ENCODE measurements at places on chromosomes 6 and 20.
A peak's percentile ranks its signal among the peaks of the same experiment; 100 is the strongest.

GRCh38 chr6:41406728-41407489 is 71.5 kb downstream of the NCR2 start:
- H3K36me3 ChIP-seq, result no peaks in the 10 kb centered on the region
- DNase-seq, result no peak
- peaks cover 69% of the 10 kb centered on the region for H3K27me3 ChIP-seq
- no peak overlapping the region for H3K4me3 ChIP-seq

- H3K4me3 ChIP-seq, result no peak overlapping the region
- H3K4me1 ChIP-seq, result peaks cover 4% of the 10 kb centered on the region
- no peak for DNase-seq
- no peak overlapping the region for H3K27ac ChIP-seq
Observed at GRCh38 chr20:50338479-50339391, 148.1 kb downstream of the CEBPB start.

DNA sequence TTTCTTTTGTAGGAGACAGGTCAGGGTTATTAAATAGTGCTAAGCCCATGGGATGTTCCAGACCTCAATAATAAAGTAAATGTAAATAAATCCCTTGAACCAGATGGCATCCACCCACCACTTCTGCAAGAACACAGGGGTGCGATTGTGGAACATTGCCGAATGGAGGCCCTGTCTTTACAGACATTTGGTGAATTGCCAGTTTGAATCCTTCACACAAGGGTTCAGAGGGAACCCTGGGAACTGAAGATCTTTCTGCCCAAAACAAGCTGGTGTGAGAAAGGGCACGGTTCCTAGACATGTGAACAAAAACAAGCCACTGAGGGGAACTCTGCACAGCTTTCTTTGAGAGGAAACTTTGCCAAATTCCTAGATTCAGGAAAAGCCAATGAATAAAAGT is 30.2 kb upstream of the RNF8 start:
- no peaks in the 10 kb centered on the region for H3K27me3 ChIP-seq
- H3K4me1 ChIP-seq, result peaks cover 7% of the 10 kb centered on the region
- H3K4me3 ChIP-seq, result no peak overlapping the region
- DNase-seq, result no peak
- H3K27ac ChIP-seq, result no peak overlapping the region

DNA sequence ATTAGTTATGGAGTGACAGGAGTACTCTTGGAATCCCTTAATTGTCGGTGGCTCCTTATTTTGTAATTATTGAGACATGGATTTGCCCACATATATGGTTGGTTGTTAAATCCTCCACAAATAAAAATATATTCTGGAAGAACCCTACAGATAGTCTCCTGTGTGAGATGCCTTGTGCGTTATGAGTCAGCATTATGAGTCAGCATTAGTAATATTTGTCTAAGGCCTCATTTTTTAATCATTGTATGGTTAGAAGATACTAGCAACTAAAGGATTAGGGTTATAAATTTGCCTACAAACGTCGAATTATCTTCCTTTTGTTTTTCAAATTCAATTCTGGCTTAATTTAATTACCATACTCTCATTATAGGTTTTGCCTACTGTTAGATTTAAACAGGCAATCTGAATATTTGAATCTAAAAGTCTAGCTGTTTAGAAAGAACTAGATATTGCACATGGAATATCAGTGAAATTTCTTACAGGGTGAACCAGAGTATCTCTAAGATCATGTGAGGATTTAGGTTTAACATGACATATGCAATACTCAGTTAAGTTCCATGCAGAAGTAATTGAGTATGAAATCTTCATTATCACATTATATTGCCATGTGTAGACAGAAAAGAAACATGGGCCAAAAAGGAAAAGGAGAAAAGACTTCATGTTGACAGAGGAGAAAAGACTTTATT is 5.9 kb downstream of the C6orf58 start:
- no peaks in the 10 kb centered on the region for H3K36me3 ChIP-seq
- no peaks in the 10 kb centered on the region for H3K4me1 ChIP-seq
- no peak for DNase-seq
- no peak overlapping the region for H3K27ac ChIP-seq
- no peaks in the 10 kb centered on the region for H3K27me3 ChIP-seq
- H3K4me3 ChIP-seq, result no peak overlapping the region

GRCh38 chr6:19968201-19968600 is 131.0 kb downstream of the ID4 start:
- H3K4me3 ChIP-seq, result no peak overlapping the region
- H3K4me1 ChIP-seq, result no peaks in the 10 kb centered on the region
- H3K27me3 ChIP-seq, result no peaks in the 10 kb centered on the region
- no peaks in the 10 kb centered on the region for H3K36me3 ChIP-seq

DNA sequence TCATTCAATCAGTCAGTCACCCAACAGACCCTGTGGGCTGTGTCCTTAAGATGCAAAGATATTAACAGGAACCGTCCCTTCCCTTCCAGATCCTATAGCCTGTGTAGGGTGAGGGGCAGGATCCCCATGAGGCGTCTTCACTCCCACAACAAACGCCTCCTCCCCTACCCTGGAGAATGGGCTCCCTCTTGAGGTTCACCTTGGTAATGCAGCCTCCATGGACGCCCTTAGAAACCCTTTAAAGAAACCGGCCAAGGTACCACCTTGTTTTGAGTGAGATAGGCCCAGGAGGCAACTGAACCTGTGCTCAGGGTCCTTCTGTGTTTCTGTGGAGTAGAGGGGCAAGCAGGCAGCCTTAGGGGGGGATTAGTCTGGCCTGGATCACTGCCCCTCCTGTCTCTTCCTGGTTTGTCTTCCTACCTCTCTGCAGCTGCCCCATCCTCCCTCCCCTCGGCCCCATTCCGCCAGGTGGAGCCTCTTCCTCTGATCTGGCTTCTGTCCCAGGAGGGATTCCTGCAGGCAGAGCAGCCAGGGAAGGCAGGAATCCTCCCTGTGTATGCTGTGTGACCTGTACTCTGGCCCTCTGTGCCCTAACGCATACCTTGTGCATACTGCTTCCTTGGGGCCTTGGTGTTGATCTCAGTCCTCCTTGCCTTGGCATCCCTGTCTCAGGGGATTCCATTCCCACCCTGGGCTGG is 6.6 kb upstream of the GUCA1A start:
- H3K4me1 ChIP-seq, result no peaks in the 10 kb centered on the region
- no peak overlapping the region for H3K27ac ChIP-seq
- peak; percentile 90 for DNase-seq
- no peaks in the 10 kb centered on the region for H3K36me3 ChIP-seq

DNA sequence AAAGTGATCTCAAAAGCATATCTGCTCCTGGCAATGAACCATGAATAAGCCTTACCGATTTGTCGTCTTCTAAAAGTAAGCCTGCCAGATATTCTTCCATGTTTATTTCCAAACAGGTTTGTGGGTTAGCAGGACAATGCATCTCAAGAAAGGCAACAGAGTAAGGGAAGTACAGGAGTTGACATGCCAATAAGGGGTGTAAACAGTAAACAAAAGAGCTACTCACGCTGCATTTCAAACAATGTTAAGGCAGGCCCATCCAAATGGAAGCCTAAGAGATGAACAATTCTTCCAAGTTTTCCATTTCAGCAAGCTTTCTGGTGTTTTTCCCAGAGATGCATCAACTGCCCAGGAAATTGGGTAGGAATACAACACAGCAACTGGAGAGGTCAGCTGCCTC is 27.8 kb upstream of the CRIP3 start:
- H3K4me1 ChIP-seq, result peaks cover 2% of the 10 kb centered on the region
- no peak overlapping the region for H3K27ac ChIP-seq
- H3K4me3 ChIP-seq, result no peak overlapping the region
- DNase-seq, result no peak
- H3K27me3 ChIP-seq, result no peaks in the 10 kb centered on the region
- H3K36me3 ChIP-seq, result peaks cover 8% of the 10 kb centered on the region

- no peak overlapping the region for H3K4me3 ChIP-seq
- no peak overlapping the region for H3K27ac ChIP-seq
- no peak for DNase-seq
- no peaks in the 10 kb centered on the region for H3K27me3 ChIP-seq
Observed at GRCh38 chr6:155436981-155437749, 18.5 kb downstream of the NOX3 start.

DNA sequence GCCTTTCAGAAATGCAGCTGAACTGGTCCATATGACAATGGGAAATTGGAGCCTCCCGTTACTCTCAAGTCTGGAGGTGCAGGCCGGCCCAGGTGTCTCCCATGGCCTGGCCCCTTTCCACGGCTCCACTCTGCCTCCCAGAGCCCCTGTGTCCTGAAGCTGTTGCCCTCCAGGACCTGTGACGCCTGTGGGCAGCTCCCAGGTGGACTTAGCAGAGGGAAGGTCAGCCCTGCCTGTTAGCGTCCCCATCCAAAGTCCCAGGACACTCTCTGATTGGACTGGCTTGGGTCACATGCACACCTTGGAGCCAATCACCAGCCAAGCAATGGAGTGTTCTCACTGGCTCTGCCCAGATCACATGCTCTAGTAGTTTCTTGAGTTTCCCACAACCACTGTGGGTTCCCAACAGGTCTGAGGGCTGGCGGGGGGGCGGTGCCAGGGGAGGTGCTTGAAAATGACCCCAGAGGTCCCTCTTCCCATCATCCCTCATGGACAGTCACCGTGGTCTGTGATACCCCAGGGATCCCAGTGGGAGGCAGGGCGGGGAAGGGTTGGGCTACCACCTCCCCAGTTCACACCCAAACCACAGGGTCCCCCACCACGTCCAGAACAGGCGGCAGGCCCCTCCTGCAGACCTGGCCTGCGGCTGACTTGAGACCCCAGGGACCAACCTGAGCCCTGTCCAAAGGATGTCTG is 135.6 kb downstream of the TAF4 start:
- DNase-seq, result no peak
- no peaks in the 10 kb centered on the region for H3K27me3 ChIP-seq
- H3K27ac ChIP-seq, result no peak overlapping the region
- no peak overlapping the region for H3K4me3 ChIP-seq

DNA sequence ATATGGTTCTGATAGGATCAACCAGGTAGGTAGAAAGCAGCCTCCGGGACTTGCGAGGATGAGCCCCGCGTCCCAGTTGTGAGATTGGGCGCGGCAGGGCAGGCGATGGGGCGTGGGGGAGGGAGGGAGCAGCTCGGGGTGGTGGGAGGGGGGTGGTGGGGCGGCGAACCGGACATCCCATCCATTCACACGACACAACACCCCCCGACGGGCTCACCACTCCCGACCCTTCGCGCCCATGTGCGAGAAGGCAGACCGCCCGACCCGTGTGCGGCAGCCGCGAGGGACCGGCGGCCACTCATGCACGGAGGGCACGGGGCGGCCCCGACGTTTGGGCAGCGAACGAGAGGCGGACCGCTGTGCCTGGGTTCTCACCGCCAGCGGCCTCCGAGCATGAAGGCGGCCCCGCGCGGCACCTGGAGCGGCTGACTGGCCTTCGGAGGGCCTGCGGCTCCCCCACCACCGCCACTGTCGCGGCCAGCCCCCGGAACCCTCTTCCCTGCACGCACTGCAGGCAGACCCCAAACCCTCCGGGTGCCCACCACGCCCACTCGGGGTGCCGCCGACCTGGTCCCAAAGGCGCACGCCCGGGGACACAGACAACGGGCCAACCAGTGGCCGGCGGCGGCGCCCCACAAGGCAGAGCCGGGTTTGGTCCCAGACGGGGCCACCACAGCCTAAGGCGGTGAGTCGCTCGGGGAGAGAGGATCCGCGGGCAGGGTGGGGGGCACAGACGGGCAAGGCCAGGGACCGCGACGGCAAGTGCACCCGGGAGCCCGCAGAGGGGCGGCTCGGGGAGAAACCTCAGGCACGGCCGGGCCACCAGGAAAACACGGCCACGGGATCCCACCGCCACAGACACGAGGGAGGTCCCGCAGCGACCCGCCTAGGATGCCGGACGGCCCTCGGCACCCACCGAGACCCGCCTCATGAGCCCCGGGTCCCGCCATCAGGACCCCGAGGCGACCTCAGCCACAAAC is 769.2 kb upstream of the DEFB115 start:
- DNase-seq, result no peak
- H3K27me3 ChIP-seq, result no peaks in the 10 kb centered on the region
- no peak overlapping the region for H3K4me3 ChIP-seq
- H3K36me3 ChIP-seq, result no peaks in the 10 kb centered on the region

GRCh38 chr6:140209775-140210174 is 835.3 kb upstream of the CITED2 start:
- H3K36me3 ChIP-seq, result no peaks in the 10 kb centered on the region
- H3K27me3 ChIP-seq, result no peaks in the 10 kb centered on the region
- H3K27ac ChIP-seq, result no peak overlapping the region

DNA sequence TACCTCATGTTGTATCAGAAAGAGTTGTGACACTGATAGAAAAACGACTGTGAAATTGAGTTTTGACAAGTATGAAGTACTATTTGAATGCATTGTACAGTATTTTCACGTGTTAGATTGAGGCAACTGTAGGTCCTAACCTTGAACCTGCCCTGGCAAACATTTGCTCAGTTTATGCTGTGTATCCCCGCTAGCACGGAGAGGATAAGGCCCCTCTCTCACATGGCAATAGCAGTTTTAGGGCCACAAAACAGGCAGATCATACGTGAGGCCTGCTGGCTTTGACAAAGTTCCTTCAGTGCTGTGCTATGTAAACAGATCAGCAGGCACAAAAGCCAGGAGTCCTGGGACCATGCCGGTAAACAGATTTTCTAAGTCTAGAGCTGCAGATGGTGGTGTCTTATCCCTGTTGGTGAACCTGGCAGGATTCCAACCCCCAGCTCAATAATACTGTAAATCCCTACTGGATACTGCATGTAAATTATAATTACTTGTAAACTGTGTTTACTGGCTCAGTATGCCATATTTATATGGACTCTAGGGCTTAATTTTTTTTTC is 23.8 kb upstream of the FAM217A start:
- no peaks in the 10 kb centered on the region for H3K4me1 ChIP-seq
- no peak for DNase-seq
- H3K27me3 ChIP-seq, result no peaks in the 10 kb centered on the region
- no peak overlapping the region for H3K4me3 ChIP-seq
- no peaks in the 10 kb centered on the region for H3K36me3 ChIP-seq
- no peak overlapping the region for H3K27ac ChIP-seq

DNA sequence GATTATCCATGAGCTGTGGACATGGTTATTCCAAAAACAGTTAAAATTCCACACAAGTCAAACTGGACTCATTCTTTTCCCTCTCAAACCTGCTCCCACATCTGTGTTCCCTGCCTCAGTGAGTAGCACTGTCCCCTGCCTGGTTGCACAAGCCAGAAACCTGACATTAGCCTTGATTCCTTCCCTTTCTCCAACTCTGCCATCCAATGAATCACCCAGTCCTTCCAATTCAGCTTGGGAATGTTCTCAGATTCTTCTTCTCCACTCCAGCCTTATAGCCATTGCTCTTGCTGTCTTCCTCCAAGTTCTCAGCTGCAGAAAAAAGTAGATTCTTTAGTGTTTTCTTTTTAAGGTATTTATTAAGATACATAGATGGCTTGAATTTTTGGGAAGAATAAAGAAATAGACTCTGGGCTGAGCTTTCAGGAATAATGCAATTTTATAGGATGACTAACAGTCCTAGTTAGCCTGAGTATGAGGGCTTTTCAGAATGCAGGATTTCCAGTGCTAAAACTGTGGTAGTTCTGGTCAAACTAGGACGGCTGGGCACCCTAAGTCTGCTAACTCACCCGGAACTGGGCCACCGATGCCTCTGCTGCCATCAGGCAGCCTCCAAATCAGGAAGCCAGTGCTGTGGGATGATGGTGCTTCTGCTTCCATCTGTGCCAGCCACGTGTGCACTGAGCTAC is 18.2 kb upstream of the SASH1 start:
- no peak overlapping the region for H3K27ac ChIP-seq
- no peak overlapping the region for H3K4me3 ChIP-seq
- H3K36me3 ChIP-seq, result no peaks in the 10 kb centered on the region
- DNase-seq, result peak; percentile 36
